ENCODE measurements at places on chromosomes 16 and 17.

DNA sequence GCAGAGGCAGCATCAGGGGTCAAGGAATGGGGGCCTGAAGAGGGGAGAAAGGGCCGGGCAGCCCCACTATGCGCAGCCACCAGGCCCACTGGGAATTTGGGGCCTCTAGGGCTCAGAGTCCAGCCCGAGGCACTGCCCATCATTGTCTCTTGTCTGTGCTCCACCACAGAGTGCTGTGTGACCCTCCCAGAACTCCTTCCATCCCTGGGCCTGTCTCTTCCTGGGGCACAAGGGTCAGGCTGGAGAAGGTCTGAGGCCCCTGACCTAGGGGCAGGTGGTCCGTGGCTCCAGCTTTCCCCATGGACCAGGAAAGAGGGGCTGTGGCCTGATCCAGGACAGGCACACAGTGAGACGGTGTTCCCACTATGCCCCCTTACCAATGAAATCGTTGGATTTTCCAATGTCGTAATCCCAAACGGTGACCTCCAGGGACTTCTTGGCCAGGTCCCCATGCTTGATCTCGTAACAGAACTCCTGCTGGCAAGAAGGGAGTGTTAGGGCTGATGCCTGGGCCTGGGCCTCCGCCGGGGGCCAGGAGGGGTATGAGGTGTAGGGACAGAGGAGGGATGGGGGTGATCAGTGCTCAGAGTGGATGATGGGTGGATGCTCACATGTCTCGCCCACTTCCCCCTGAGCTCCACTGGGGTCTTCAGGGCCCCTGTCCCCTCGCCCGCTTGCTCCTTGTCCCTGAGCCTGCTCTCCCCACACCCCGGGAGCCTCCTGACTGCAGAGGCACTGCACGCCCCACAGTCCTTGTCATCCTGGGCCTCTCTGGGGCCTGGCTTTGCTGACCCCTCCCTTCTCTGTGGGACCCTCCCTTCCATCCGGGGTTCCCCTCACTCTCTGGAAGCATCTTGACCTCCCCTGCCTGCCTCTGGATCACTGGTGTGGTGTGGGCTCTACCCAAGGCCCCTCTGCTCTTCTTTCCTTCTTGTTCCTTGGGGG lies 10.7 kb downstream of the SCGB1C2 start:
- DNase-seq, result no peak

GRCh38 chr16:57045694-57046381 lies 46.5 kb upstream of the CPNE2 start:
- peak; percentile 38 for DNase-seq

GRCh38 chr16:10245002-10245401 lies 62.8 kb upstream of the GRIN2A start:
- DNase-seq, result no peak

DNA sequence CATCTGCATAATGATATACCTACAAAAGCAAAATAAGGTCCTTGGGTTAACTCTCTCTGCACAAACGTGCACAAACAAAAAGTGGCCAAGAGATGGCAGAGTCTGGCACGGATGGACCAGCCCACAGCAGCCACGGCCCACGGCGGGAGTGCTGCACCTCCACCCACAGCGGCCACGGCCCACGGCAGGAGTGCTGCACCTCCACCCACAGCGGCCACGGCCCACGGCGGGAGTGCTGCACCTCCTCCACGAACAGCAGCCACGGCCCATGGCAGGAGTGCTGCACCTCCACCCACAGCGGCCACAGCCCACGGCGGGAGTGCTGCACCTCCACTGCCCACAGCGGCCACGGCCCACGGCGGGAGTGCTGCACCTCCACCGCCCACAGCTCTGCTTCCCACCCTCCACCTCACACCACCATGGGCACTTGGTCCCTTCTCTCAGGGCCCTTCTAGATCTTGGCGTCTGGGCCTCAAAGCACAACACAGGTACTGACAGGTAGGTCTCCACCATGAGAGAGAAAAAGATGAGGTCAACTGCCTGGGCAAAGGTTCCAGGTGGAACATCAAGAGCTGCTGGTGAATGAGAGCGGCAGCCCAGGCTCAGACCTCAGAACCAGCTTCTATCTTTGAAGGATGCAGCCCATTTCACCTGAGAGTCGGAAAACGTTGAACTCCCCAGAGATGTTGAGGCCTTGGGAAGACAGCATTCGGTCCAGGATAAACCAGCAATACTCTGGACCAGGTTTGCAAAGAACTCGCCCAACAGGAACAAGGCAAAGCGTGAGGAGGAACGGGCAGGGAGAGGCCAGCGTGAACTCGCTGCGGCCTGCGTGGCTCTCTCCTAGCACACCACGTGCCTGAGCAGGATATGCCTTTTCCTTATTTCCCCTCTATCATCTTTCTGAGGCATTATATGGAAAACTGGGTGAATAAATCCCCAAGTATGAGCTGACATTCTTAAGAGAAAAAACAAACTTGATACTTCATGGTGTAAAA lies 124.5 kb downstream of the ZNF778 start:
- no peak for DNase-seq

- no peak for DNase-seq
These were observed 24.9 kb downstream of the B9D1 start for GRCh38 chr17:19337712-19338023.

DNA sequence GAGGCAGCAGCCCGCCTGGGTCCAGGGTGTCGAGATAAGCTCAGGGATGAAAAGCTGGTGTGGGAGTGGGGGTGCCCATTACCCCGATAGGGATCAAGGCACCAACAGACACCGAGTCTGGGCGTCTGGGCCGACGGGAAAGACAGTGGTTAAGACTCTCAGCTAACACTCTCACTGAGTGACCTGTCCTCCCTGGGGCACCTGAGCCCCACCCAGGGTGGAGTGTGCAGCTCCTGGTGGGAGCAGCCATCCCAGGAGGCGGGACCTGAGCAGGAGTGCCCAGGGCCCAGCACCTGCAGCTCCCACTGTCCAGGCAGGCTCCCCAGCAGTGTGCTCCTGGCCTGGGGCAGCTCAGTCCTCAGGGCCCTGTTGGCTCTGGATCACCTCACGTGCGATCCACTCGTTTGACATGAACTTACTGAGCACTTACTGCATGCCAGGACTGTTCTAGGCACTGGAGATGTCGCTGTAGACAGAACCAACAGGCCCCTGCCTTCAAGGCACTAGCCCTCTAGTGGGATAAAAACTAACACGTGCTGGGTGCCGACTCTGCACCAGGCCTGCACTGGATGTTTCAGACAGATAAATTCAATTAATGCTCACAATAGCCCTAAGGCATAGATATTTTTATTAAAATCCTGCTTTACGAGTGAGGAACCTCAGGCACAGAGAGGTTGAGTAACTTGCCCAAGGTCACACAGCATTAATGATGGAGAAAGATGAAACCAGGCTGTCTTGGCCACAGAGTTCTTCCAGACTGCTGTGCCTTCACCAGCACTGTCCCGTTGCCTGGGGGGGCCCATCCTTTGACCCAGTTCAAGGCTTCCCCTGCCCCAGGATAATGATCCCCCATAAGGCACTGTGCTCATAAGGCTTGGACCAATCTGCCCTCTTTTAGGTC lies 1.9 kb downstream of the EVPLL start:
- no peak for DNase-seq

DNA sequence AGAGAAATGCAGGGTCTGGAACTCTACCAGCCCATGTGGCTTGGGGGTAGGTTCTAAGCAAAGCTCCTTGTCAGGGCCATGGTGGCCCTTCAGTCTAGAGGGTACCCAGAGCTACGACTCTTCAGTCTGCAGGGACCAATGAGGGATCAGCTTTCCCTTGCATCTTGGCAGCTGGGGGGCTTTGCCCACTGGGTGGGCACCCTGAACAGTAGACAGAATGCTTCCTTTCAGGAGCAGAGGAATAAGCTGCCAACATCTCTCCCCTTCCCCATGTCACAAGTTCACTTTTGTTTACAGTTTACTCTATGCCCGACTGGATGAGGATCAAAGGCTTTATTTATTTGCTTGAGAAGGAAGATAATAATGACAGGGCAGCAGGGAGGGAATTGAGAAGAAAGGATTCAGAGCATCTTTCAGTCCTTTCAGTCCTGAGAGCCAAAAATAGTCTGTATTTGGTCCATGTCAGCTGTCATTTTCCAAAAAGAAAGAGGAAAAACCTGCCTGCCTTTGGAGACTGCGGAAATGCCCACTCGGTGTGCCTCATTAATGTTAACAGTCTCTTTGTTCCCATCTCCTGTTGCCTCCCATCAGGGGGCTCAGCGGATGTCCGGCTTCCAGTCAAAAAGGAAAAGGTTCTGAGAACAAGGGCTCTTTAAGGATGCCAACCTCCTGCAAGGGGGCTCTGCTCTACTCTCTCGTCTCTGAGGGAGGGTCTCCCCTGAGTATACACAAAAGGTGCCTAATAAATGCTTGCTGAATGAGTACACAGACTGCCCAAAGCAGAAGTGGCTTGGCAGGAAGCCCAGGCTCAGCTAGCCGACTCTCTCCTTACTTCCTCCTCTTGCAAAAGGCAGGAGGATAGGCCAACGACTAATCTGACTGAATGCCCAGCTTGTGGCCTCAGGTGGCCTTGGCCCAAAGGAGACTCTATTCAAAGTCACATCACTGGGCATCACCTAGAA lies 17.1 kb downstream of the TRAF4 start:
- peak; percentile 42 for DNase-seq

DNA sequence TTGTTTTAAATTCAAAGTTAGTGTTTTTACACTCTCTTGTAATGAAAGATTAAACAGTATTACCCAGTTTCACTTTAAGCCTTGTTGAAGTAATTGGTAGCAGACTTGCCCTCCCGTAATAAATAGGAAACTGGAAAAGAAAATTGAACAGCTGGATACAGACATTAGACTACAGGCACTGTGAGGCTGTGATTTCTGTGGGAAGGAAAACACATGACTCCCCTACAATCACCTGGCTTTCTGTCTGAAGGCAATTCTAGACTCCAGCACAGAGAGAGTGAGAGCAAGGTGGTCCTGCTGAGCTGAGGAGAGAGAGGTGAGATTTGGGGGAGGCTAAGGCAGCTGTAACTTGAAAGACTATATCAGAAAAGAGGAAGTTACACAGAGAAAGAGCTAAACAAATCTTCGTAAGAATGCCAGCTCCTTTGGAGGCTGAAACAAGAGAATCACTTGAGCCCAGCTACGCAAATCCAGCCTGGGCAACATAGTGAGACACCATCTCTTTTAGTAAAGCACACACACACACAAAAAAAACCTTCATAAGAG lies 57.8 kb upstream of the CDYL2 start:
- no peak for DNase-seq

- no peak for DNase-seq
These were observed at the start of gene CUEDC1 for GRCh38 chr17:57955183-57955931. TSS of gene CUEDC1 (minus strand) at chr17:57955412. CDS start at chr17:57885564, 69,848 bp downstream.

GRCh38 chr17:83099086-83099555 lies 19.7 kb downstream of the METRNL start:
- DNase-seq, result no peak

DNA sequence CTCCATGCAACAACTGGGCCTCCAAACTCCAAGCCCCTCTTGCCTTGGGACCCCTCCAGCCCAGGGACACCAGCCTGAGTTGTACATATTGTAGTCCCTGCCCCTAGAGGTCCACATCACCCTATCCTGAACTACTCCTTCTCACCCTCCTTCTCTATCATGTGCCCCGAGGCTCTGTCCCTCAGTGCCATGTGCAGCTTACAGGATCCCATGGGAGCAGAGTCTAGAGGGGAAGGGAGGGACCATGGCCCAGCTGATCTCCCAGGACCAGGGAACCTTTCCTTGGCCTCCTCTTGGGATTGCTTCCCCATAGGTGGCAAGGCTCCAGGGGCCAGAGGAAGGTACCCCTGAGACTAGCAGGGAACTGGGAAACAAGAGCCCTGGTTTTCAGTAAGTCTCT lies 35.3 kb downstream of the TMEM132E start:
- DNase-seq, result no peak

DNA sequence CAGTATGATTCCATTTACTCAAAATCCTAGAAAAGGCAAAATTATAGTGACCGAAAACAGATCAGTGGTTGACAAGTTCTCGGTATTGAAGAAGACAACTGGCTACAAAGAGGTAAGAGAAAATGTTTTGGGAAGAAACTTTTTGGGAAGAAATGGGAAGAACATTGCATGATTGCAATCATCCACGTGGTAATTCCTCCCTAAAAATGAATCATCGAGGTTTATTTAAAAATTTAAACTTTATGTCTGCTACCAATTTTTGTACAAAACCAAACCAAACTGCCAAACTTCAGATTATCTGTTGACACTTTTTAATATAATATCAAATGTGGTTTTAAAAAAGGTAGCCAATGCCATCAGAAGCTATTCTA lies 8.1 kb downstream of the SMURF2 start:
- DNase-seq, result no peak
